NCI-H2081 (cell line): ENCODE measurements at places on chromosomes 4 and X.

- DNase-seq = no peak
Observed at GRCh38 chrX:153921511-153922446, 4.3 kb downstream of the ARHGAP4 start.

DNA sequence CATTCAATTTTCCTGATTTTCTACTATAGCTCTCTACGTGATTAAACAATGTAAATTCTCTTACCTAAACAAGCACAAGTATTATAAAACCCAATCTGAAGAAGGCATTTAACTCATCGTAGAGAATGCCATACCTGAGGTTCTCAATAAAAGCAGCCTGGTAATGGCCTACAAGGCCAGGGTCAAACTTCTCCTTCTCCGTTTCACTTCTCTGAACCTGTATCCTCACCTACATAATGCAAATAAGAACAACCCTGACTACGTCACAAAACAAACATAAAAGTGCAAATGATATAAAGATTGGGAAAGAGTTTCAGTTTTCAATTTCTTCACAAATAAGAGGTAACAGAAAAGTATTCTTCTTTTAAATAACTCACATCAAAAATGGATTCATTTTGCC, 55.6 kb upstream of the STS start:
- DNase-seq = no peak

GRCh38 chrX:71542411-71542810, 9.5 kb downstream of the OGT start:
- no peak for DNase-seq

GRCh38 chr4:7041801-7042502, 1.2 kb upstream of the TADA2B start:
- DNase-seq = no peak

DNA sequence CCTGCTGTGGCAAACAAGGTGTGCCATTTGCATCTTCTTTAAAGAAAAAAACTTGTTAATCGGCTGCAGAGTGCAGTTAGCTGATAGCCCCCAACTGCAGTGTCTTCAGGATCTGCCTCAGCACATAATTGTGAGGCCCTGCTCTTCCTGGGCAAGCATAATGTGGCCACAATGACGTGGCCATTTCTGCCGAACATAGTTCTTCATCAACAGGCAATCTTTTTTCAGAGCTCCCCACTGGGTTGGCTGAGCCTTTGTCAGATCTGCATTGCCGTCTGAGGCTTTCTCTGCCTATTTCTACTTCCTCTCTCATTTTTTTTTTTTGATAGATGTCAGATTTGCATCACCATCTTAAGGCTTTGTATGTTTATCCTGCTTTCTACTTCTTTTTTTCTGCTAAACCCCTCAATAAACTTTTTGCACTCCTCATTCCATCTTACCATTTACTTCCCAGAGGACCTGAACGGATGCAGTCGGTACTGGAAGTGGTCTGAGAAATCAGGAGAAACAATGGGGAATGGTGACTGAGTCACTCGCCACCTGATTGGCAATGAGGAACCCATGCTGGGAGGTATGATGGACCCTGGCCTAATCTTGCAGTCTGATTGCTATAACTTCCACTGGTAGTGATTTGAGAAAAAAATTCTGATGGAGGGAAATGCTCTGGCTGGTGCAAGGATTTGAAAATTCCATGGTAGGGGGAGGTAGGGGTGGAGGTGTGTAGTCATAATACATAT, 21.2 kb upstream of the TAB3 start:
- no peak for DNase-seq

DNA sequence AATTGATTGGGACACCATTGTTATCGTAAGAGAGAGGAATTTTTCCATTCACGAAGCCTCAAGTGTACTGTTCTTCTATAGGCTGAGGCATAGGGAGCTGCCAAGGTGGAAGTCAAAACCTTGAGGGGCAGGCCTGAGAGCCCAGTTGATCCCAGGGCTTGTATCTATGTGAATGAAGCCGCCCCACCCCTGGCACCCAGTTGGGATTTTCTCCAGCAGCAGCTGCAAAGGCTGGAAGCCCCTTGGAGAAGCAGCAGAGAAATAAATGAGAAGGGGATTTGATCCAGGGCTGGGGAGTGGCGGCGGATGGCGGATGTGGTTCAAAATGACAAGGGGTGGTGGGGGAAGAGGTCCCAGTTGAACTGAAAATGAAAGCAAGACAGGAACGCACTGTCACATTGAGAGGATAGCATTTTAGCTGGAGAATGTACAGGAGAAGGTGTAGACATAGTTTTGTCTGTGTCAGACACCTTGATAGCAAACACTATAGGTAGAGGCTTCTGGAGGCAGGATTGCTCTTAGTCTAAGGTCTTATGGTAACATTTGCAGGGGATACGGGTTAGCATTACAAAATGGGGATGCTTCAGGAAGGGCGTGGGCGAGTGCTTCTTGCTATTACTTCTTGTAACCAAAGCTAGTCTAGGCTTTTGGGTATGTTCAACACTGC, 32.6 kb downstream of the DOCK11 start:
- no peak for DNase-seq
